Vagina (tissue), 2 donors: ENCODE measurements at places on chromosomes 1 and 21.
A peak's percentile ranks its signal among the peaks of the same experiment; 100 is the strongest.

- no peak overlapping the region for H3K4me3 ChIP-seq
- H3K27ac ChIP-seq = no peak overlapping the region
- no peak for DNase-seq
- no peaks in the 10 kb centered on the region for H3K27me3 ChIP-seq
- no peaks in the 10 kb centered on the region for H3K36me3 ChIP-seq
- H3K4me1 ChIP-seq = peaks cover 28% of the 10 kb centered on the region
Observed at GRCh38 chr1:114718661-114719423, 2.3 kb upstream of the NRAS start.

- no peaks in the 10 kb centered on the region for H3K36me3 ChIP-seq
- no peaks in the 10 kb centered on the region for H3K27me3 ChIP-seq
- no peak for DNase-seq
- H3K27ac ChIP-seq = no peak overlapping the region
- no peaks in the 10 kb centered on the region for H3K4me1 ChIP-seq
Observed at GRCh38 chr1:81452693-81453366, 347.9 kb upstream of the ADGRL2 start.

DNA sequence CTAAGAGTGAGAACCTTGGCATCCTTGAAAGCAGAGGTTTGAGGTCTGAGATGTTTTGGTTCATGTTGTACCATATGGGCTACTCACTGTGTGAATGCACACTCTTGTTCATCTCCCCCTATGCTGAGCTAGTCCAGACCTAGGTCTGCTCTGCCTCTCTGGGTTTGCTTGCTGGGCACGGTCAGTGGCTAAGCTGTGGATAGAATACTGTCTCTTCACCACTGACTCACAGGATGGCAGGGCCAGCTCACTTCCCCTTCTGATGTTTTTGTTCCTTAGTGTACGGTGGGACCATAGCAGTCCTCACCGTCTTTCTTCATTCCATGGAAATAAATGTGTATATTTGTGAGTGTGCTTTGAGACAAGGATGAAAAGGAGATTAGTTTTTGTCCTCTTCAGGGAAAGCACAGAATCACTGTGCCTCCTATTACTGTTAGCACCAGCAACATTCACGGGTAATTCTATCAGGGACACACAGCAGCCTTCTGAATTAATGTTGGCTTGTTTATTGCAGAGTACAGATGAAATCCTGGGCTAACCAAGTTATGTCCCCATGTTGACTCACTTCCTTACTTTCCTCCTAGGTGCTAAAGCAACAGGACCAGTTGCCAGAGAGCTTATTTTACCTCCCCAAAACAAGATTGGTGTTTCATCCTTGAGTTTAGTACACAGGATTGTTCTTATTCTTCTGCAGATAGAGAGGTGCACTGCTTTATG is 56.9 kb upstream of the IVNS1ABP start:
- H3K36me3 ChIP-seq = no peaks in the 10 kb centered on the region
- H3K27ac ChIP-seq = no peak overlapping the region
- H3K4me1 ChIP-seq = peaks cover 5% of the 10 kb centered on the region
- H3K27me3 ChIP-seq = no peaks in the 10 kb centered on the region
- H3K4me3 ChIP-seq = no peak overlapping the region
- DNase-seq = no peak

DNA sequence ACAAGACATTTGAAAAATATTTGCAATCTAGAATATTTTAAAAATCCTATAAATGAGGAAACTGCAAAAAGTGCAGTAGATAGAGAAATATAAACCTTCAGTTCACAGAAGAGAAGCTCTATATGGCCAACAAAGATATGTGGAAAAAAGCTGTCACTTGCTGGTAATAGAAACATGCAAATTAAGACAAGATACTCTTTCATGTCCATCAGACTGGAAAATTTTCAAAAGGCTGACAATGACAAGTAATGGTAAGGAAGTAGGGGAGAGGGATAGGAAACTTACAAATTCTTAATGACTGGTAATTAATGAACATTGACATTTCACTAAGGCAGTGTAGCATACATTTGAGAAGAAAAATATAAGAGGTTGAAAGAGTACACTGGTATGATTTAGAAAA is 147.9 kb downstream of the MRPL39 start:
- H3K4me3 ChIP-seq = no peak overlapping the region
- H3K36me3 ChIP-seq = no peaks in the 10 kb centered on the region
- DNase-seq = no peak

GRCh38 chr21:41369920-41370839 is 8.4 kb downstream of the MX2 start:
- H3K4me1 ChIP-seq = peaks cover 25% of the 10 kb centered on the region
- H3K4me3 ChIP-seq = peak overlapping the region; percentile 39
- H3K27me3 ChIP-seq = no peaks in the 10 kb centered on the region
- H3K27ac ChIP-seq = peak overlapping the region; percentile 80

DNA sequence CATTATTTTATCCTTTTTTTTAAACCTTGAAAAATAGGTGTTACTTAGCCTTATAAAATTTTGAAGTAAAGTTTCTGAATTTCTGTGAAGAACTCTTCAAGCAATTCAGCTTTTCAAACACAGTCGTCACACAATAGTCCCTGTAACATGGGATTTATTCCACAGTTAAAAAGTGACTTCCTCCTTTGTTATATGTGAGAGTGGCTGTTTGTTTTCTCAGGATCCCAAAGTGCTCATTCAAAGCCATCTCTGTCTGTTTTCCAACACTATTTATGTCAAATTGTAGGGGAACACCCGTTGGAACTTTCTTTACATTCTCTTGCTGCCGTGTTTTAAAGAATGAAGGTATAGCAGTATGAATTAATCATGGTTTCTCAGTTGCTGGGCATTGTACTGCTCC is 80.8 kb upstream of the GPR52 start:
- H3K27me3 ChIP-seq = no peaks in the 10 kb centered on the region
- no peaks in the 10 kb centered on the region for H3K36me3 ChIP-seq
- no peak for DNase-seq

DNA sequence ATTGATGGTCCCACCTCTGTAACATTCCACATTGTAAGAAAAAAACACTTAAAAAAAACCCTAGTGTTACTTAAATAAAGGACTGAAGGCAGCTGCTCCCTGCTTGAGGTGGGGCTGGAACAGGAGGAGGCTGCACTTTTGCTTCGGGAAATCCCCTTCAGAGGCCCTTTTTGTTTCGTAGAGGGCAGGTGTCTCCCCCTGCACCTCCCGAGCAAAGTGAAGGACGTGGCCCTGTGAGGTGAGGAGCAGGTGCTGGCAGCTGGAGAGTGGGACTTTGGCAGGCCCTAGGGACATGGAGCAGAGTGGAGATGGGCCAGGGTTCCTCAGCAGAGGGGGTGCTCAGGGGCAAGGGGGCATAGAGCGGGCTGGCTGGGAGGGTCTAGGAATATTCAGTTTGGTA is 33.4 kb upstream of the WNT4 start:
- no peak for DNase-seq
- no peaks in the 10 kb centered on the region for H3K36me3 ChIP-seq
- no peaks in the 10 kb centered on the region for H3K4me1 ChIP-seq
- H3K27ac ChIP-seq = no peak overlapping the region
- H3K4me3 ChIP-seq = no peak overlapping the region

GRCh38 chr1:61221642-61222041 is 139.3 kb downstream of the NFIA start:
- H3K4me1 ChIP-seq = peaks cover 36% of the 10 kb centered on the region
- no peak overlapping the region for H3K27ac ChIP-seq
- H3K36me3 ChIP-seq = no peaks in the 10 kb centered on the region
- no peak for DNase-seq
- no peaks in the 10 kb centered on the region for H3K27me3 ChIP-seq

DNA sequence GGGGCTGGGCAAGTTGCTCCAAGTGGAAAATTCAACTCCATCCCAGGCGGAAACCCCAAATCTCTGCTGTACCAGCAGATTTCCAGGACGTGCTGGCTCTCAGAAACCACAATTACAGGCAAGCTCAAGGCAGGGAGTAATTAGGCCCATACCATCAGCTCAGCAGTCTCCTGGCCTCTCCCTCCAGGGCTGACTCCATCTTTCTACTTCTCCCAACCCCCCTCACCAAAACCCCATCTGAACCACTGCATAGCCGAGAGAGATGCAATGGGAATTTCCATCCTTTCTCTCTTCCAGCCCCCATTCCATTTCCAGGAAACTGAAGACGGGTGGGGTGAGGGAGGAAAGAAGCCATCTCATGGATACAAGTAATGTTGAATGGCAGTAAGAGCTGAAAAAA is 41.2 kb downstream of the ARHGEF11 start:
- H3K27ac ChIP-seq = no peak overlapping the region
- H3K36me3 ChIP-seq = no peaks in the 10 kb centered on the region
- peaks cover 18% of the 10 kb centered on the region for H3K4me1 ChIP-seq
- H3K27me3 ChIP-seq = no peaks in the 10 kb centered on the region
- DNase-seq = no peak

GRCh38 chr1:102191723-102192122 is 195.0 kb upstream of the OLFM3 start:
- H3K27ac ChIP-seq = no peak overlapping the region
- H3K4me1 ChIP-seq = no peaks in the 10 kb centered on the region
- no peaks in the 10 kb centered on the region for H3K27me3 ChIP-seq
- H3K4me3 ChIP-seq = no peak overlapping the region
- H3K36me3 ChIP-seq = no peaks in the 10 kb centered on the region

- DNase-seq = no peak
- H3K4me3 ChIP-seq = peak overlapping the region; percentile 70
- peak overlapping the region; percentile 74 for H3K27ac ChIP-seq
- peaks cover 45% of the 10 kb centered on the region for H3K4me1 ChIP-seq
Observed at GRCh38 chr1:3454811-3455618, 550 bp downstream of the ARHGEF16 start.

GRCh38 chr1:29712284-29712651 is 475.9 kb downstream of the PTPRU start:
- H3K36me3 ChIP-seq = no peaks in the 10 kb centered on the region
- H3K4me3 ChIP-seq = no peak overlapping the region
- H3K27me3 ChIP-seq = no peaks in the 10 kb centered on the region

DNA sequence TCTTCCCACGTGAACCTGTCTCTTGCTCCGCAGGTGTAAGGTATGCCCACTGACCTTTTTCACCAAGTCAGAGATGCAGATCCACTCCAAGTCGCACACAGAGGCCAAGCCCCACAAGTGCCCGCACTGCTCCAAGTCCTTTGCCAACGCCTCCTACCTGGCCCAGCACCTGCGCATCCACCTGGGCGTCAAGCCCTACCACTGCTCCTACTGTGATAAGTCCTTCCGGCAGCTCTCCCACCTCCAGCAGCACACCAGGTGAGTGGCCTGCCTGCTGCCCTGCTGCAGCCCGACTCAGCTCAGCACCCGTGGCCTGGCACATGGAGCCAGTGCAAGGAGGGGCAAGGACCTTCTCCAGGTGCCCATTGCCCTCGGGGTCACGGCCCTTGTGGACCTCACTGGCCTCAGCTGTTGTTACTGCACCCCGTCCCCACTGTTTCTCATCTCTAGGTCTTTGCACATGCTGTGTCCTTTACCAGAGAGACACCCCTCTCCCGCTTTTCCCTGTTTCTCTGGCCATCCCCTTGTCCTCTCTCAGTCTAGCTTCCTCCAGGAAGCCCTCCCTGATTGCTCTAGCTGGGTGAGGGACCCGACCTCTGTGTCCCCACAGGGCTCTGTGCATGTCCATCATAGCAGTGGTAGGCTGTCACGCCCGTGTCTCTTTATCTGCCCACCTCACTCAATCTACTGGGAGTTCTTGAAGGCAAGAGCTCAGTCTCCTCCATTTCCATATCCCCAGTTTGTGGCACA is 25.4 kb downstream of the ZNF362 start:
- no peak overlapping the region for H3K27ac ChIP-seq
- H3K4me3 ChIP-seq = no peak overlapping the region
- H3K36me3 ChIP-seq = no peaks in the 10 kb centered on the region
